T-helper 1 cell treated with Interleukin-12 subunit alpha and Interleukin-12 subunit beta and Interleukin-4 antibody, amounts not matched to agents 30 ng/mL and 1 ng/mL, for 36 hours (primary cell): ENCODE measurements at places on chromosomes 11 and 22. TPM values are rescaled to one million over a fixed set of nuclear protein-coding genes. Genes with fewer than 3 reads are reported as not detected.

TNNI2 gene
- total RNA-seq, result not detected in 2 replicates

KCTD14 gene
- total RNA-seq, result 0.49 and 0.80 TPM in 2 replicates

PES1 gene
- 88.1 and 89.0 TPM in 2 replicates for total RNA-seq

CBY1 gene
- 10.8 and 11.1 TPM in 2 replicates for total RNA-seq

TPP1 gene
- 94.4 and 95.9 TPM in 2 replicates for total RNA-seq

CDC42EP1 gene
- total RNA-seq, result 1.9 and 2.3 TPM in 2 replicates

IFTAP gene
- 1.1 and 1.4 TPM in 2 replicates for total RNA-seq

GSTT2 gene
- not detected in 2 replicates for total RNA-seq

ARHGAP8 gene
- total RNA-seq, result 0.10 and 0.44 TPM in 2 replicates

SLC17A6 gene
- not detected in 2 replicates for total RNA-seq

NCF4 gene
- 66.5 and 70.4 TPM in 2 replicates for total RNA-seq

MS4A6E gene
- not detected in 2 replicates for total RNA-seq

MYOD1 gene
- not detected in 2 replicates for total RNA-seq

HOATZ gene
- total RNA-seq, result not detected in 2 replicates

SNX19 gene
- total RNA-seq, result 58.0 TPM in 2 replicates

HEPHL1 gene
- not detected in 2 replicates for total RNA-seq

C11orf68 gene
- total RNA-seq, result 29.3 and 29.5 TPM in 2 replicates
